NT2/D1 (cell line): ENCODE measurements at places on chromosomes 3 and 15.
A peak's percentile ranks its signal among the peaks of the same experiment; 100 is the strongest.

DNA sequence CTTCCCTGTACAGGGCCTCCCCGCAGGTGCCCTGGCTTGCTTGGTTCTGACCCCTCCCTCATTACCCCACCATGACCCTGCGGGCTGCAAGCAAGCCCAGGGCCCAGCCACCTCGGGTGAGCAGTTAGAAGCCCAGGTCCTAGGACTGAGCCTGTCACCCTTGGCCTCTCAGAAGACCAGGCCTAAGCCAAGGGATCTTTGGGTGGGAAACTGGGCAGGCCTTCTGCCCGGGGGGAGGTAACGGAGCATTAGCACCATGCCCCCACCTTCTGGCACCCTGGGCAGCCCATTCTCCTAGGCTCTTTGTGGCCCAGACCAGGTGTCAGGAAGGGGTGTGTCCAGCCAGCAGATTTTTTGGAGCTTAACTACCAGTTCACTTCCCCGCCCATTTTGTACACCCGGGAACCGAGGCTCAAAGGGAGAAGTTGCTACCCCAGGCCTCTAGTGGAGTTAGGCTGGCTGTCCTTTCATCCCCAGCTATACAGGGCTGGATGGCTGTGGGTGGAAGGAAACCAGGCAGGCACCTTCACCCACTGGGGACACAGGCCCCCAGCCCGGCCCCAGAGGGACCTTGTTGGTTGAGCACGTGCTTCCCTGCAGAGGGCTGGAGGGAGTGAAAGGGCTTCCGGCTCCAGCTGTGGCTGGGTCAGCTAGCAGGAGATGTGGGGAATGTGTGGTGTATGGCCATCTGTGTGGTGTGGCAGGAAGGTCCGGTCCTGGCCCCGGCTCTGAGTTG, 1.4 kb downstream of the CSK start:
- DNase-seq: no peak

DNA sequence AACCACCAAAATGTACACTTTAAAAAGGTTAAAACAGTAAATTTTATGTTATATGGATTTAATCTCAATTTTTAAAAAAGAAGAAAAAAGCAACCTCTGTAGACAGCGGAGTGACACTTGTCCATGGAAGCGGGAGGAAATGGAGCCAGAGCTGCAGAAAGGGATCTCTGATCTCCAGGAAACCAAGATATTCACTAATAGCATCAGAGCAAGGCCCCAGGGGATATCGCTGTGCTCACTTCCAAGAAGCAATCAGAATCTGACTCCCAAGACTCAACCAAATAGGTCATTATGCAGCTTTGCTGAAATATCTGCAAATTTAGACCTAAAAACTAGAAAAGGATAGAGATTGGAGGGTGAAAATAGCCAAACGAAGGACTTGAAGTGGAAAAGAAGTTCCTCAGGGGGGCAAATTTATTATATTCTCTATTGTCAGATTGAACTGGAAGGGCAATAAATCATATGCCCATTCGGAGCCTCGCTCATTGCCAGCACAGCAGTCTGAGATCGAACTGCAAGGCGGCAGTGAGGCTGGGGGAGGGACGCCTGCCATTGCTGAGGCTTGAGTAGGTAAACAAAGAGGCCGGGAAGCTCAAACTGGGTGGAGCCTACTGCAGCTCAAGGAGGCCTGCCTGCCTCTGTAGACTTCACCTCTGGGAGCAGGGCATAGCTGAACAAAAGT, 62.0 kb upstream of the ATP2C1 start:
- no peak for DNase-seq

- no peak for DNase-seq
Measured at GRCh38 chr3:125179143-125179883, 33.2 kb downstream of the SLC12A8 start.

DNA sequence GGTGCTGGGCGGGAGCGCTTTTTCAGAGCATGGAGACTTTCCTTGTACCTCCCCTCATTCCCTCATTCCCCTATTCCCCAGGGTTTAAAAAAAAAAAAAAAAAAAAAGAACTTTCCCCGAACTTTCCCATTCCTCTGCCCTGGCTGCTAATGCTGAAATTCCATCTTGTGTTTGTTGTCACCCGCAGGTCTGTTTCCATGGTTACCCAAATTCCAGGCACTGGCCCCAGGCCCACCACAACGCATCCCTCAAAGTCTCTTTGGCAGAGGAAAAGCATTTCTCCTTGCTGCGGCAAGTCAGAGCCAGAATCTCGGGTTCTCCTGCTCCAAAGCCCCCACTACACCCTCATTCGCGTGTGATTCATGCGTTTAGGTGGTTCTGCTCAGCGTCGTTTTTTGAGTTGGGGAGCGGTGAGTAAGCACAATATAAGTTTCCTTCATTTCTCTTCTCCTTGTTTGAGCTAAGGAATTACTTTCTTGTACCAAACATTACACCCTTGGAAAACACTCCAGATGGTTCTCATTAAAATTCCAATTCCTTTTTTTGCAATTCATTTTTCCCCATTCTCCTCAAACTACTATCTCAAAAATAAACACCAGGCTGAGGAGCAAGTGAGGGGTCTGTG, 21.6 kb downstream of the ANAPC13 start:
- DNase-seq: peak; percentile 96

- no peak for DNase-seq
Measured at GRCh38 chr3:10957976-10958749, 34.4 kb upstream of the SLC6A1 start.

GRCh38 chr15:50996641-50997040, 88.2 kb downstream of the AP4E1 start:
- DNase-seq: no peak

DNA sequence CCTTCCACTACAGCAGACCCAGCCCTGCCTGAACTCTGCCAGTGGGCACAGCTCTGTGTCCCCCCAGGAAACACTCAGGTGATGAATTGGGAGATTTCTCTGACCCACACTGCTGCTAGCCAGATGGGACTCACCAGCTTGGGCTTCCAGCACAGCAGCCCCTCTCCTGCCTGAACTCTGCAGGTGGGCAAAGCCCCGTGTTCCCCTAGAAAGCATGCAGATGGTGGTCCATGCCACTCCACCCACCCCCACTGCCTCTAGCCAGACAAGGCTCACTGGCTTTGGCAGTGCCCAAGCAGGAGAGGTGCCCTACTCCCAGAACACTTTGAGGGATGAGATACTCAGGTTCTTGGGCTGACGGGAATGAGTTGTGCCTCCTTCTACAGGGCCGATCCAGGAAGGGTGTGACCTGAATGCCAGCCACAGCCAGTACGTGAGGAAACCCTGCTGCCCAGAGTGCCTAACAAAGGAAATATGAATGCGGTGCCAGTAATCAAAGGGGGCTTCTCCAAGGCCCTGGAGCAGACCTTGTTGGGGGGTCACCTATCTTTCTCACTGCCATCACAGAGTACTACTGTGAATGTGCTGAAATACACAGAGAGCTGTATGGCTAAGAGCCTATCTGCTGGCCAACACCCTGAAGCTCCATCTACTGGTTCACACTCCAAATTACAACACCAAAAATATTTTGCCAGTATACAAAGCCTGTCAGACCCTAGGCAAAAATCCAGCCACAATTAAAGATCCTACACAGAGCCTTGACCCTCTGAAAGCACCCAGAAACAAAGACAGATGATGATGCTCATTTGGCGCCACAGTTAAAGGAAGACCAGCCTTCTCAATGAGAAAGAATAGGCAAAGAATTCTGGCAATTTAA, 61.9 kb downstream of the BTLA start:
- DNase-seq: peak; percentile 16

DNA sequence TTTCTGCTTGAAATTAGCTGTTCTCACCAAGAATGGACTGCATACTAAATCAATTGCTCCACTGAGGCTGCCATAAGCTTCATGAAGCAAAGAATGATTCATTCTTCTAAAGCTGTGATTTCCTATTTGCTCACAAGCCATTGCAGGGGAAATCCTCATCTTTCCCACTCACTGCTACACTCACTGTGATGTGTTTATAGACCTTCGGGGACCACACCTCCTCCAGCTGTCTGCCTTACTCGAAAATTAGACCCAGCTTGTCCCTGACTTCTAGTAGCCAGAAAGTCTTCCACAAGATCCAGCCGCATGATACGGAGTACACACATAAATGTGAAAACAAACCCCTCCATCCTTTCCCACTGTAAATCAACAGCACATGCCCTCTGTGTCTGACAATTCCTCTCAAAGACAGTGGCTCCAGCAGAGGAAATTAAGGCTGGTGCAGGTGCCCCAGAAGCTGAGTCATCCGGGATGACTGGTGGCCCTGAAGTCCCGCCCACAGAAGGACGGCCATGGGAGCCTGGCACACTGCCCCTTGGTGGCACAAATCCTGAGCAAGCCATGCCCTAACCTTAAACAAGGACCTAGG, 172.0 kb downstream of the STT3B start:
- DNase-seq: no peak

GRCh38 chr15:38507570-38507969, 53.6 kb downstream of the FAM98B start:
- no peak for DNase-seq

GRCh38 chr3:120831066-120831465, 76.9 kb upstream of the STXBP5L start:
- no peak for DNase-seq

DNA sequence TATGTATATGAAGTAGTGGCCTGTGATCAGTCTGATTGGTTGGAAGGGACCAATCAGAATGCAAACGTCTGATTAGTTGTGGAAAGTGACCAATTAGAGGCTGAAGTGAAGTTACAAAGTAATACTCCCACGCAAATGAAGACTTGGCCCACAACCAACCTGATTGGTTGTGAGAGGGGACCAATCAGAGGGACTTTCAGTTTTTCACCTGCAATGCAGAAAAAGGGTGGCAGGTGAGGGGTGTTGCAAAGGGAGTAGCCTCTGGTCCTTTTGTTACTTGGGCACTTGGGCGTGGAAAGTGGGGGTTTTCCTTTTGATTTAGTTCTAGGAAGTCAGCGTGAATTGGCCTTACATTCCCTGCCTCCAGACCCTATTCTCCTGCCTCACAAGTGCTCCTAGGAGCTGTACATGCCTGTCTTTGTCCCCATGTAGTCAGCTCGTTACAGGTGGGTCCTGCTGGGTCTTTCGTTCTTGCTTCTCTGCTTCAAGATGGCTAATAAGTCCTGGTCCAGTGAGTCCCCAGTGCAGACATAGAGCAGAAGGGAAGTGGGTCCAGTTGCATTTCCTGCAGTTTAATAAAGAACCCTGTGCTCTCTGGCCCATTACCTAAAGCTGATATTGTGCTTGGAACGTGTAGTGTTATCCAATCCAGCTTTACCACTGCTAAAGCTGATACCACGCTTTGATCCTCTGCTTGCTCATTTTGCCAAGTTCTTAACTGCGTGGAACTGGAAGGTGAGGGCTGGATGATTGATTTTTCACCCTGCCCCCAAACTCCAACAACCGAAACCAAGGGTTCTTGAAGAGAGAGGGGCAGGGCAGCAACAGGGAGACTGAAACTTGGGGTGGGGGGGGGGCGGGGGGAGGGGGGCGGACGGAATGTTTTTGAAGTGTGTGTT, 46.0 kb upstream of the CD47 start:
- DNase-seq: no peak

GRCh38 chr3:141392897-141393734, 24.8 kb downstream of the ZBTB38 start:
- peak; percentile 92 for DNase-seq

- DNase-seq: no peak
Measured at GRCh38 chr3:72782521-72782920, 65.7 kb downstream of the SHQ1 start.

- no peak for DNase-seq
Measured at GRCh38 chr3:17979252-17979651, 236.8 kb upstream of the TBC1D5 start.

- DNase-seq: peak; percentile 76
Measured at GRCh38 chr3:11495948-11496557, 147.7 kb downstream of the VGLL4 start.

- DNase-seq: no peak
Measured at GRCh38 chr3:99084156-99084555, 182.7 kb upstream of the DCBLD2 start.

- no peak for DNase-seq
Measured at GRCh38 chr3:111850537-111850936, 8.5 kb upstream of the PHLDB2 start.

DNA sequence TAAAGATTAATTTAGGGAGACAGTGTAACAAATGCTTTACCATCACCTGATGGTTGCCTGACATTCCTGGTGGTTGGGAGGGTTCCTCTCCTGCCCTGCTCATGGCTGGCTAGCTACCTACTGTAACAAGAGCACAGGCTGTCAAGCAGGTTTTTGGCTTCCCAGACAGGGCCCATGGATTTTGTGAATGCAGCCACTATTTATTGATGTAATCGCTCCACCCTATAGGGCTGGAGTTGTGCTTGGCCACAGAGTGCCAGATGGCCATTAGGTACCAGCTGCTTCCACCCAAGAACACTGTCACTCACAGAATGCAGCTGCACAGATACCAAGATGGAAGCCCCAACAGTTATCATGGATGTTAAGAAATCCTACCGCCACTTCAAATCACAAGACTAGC, 31.0 kb upstream of the KLHL25 start:
- no peak for DNase-seq

DNA sequence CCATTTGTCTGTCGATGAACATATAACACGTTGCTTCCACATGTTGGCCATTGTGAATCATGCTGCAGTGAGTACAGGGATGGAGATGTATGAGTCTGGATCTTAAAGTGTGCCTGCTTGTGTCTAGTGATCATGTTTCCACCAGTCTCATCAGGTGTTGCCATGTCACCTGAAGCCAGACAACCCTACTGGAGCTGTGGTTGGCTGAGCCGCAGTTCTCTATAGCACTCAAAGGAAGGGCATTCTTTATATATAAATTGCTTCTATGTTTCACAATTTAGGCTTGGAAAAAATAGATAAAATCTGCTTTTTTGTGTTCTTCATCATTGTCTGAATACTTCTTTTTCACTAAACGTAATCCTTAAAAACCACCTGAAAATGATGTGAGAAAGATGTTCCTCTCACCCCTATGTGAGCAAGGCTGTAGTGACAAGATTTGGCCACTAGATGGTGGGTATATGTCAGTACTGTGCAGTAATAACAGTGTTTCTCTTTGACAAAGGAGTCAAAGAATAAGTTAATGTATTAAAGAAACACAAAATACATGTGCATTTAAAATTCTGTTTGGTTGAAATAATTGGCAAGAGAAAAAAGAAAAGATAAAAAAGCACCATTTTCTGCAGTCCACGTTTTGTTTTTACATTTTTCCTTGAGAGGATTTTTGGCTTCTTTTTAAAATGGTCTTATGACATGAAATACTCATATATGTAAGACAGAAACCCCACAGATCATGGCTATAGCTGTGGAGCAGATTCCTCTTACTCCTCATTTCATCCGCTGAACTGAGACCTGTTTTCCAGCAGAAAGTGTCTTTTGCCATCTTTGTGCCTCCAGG, 394.5 kb upstream of the DPPA4 start:
- DNase-seq: peak; percentile 40

- DNase-seq: no peak
Measured at GRCh38 chr3:128472449-128473179, 5.9 kb upstream of the DNAJB8 start.

- no peak for DNase-seq
Measured at GRCh38 chr3:113261626-113262303, 50.4 kb downstream of the BOC start.

- DNase-seq: no peak
Measured at GRCh38 chr3:51945031-51945840, 3.1 kb downstream of the PARP3 start.

DNA sequence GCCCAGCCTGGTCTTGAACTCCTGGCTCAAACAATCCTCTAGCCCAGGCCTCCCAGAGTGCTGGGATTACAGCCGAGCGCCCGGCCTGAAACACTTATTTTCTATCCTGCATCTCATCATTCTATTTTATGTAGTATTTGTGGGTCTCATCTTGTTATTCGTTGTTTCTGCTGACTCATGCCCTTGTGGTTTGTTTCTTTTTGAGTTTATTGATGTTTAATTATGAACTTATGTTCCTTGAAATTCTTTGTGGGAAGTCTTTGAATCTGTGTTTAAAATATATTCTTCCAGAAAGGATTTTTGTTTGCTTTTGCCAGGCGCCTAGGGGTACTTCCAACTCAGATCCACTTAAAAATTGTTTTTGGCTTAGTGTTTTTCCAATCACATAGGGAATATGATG, 78.3 kb upstream of the C15orf39 start:
- no peak for DNase-seq
